ENCODE measurements at places on chromosomes 13 and 19.

DNA sequence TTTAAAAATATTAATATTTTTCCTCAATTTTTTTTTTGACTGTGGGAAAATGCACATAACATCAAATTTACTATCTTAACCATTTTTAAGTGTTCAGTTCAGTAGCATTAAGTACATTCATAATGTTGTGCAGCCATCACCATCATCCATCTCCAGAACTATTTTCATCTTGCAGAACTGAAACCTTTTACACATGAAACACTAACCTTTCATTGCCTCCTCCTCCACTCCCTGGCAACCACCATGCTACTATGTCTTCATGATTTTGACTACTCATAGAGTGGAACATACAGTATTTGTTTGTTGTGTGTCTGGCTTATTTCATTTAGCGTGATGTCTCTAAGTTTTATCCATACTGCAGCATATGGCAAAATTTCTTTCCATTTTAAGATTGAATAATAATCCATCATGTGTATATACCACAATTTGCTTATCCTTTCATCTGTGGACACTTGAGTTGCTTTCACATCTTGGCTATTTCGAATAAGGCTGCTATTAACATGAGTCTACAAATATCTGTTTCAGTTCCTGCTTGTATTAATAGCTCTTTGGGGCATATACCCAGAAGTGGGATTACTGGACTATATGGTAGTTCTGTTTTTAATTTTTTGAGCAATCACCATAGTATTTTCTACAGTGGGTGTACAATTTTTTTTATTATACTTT, 376.4 kb downstream of the MTUS2 start:
- no peak for DNase-seq

DNA sequence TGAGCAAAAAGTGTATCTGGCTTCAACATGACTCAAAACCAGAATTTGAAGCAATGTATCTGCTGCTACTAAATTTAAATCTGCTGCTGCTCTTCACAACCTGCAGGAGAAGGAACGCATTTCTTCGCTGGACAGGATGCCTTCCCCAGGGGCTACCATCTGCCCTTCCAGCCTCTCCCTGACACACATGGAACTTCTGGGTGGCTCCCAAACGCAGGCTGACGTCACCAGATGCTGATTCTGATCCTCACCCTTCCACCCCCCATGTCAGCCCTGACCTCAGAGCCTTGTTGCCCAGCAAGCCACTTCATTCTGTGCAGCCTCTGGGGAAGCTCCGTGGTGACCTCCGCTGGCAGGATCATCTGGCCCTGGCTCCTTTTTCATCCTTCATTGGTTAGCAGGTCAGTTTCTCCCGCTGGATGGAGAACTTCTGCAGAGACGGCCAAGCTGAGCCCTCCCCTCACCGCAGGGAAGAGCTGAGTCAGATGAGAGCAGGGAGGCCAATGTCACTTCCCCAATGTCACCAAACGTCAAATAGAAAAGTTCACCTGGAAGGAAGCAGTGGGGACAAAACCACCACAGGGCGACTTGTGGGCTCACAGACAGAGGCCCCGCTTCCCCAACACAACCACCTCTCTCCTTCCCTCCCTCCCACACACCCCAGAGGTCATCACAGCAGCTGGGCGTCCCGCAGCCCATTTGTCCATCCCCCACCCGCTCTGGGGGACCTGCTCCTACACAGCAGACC, 14.0 kb upstream of the RAB20 start:
- DNase-seq, result no peak

DNA sequence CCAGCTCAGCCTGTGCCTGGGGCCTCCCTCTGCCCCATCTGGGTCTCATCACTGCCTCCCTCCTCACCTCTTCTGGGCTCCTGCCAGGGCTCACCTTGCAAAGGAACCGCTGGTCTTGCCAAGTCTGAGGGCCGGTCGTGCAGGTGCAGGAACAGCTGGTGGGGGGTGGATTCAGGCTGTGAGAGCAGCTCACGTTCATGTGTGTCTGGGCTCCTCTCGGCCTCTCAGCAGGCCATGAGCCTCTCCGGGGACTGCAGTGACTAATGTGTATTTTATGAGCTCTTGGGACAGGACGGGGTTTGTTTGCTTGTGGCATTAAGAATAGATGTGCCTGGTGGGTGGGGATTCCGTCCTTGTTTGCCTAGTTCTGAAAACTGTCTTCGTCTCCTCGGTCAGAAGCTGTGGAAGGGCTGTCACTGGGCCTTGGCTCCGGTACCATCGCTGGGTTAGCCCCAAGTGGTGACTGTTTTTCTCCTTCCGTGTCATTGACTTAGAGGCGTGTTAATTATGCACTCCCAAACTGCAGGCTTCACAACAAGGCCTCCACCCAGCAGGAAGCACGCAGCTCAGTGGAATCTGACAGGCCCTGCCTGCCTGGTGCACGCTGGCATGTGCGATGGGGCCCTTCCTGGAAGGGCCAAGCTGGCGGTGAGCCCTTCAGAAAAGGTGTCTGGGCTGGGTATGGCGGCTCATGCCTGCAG, 77.6 kb downstream of the KDM4B start:
- DNase-seq, result no peak

GRCh38 chr13:67045357-67045756, 184.8 kb downstream of the PCDH9 start:
- DNase-seq, result no peak

DNA sequence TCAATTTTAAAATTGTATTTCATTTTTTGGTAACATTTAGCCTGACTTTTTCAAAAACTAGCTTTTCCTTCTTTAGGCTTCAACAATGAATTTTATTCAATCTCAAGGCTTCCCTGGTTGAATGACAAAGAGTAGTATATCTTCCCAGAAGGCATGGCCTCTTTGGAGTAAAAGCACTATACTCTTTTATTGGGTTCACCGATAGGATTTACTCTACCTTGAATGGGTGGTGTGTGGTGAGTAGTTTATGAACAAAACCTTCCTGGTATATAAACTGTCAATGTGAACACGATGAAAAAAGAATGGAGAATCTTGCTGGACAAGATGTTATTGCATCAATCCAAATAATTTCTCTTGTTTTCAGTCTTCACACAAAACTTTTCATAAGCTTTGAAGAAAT, 167.7 kb downstream of the DACH1 start:
- no peak for DNase-seq

DNA sequence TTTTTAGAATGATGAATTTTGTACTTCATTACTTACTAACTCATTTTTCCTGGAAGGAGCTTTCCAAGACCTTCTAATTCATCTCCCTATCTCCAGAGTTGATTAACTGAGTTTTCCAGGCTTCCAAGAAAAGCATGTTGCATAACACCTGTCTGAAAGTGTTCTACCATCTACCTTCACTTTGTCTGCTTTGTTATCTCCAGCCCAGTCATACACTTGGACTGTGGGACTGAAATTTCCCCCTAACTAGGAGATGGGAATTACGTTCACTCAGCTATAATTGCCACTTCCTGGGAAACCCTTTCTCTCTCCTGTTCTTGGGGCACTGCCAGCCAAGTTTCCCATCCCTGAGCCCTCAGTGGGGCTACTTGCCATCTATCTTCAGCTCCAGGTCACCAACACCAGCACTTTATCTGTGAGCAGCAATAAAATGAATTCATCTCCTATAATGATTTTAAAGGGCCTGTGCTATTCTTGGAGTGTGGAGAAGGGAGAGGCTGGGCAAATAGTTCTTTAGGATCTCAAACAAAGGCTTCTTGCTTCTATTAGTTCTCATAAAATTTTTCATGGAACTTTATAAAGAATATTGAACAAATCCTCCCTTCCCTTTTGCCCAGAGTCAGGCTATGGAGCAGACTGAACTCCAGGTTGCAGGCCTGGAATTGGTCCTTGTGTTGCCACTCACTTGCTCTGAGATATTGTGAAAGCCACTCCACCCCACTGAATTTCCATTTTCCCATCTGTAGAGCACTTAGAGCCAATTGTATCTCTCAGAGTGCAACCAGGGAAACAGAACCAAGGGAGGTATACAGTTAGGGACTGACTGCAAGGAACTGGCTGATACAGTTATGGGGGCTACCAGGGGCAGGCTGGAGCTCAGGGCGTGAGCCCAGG, 17.8 kb upstream of the ATP12A start:
- DNase-seq, result no peak

- DNase-seq, result peak; percentile 2
Observed at GRCh38 chr13:34942732-34943435, 814 bp downstream of the NBEA start.

DNA sequence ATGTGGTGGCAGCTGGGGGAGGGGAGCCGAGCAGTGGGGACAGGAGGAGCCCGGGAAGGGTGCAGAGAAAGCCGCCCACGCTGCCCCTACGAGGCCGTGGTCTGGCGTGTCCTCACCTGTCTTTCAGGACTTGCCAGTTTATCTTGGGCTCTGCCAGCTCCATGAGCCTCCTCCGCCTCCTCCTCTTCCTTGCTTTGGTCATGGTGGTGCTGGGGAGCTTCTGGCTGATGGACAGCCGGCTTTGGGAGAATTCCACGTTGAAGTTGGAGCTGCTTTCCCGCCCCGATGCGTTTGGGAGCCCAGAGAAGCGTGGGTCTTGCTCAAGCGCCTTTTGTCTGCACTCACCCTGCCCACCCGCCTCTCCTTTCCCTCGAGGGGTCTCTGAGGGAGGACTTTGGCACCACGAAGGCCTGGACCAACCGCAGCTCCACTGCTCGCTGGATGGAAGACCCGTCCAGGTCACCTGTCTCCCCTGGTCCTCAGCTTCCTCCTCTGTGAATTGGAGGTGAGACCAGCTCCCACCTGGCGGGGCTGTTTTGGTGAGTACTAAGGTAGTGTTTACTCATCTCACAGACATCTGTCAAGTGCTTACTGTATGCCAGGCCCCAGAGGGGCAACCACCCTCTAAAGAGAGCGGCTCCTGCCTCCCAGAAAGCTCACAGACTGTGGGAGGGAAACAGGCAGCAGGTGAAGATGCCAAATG, 29.7 kb upstream of the MIER2 start:
- DNase-seq, result no peak

- no peak for DNase-seq
Observed at GRCh38 chr19:35534803-35535480, 1.7 kb downstream of the GAPDHS start.

DNA sequence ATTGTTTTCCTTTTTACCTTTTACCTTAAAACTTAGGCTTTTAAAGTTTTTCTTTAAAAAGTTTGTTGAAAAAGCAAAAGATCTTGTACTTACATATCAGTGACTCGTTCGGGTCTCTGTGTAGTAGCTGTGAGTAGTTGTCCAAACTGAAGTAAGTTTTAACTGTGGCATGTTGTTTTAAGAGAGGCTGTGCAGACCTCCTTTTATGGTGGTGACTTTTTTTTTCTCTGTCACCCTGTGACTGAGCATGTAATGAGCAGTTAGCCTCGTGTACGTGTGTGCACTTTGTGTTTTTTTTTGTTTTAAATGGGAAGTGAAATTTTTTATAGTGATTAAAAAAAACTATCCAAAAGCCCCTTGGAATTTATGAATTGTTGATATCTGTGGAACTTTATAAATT, at the start of gene GPR183:
Gene GPR183, minus strand, starts transcription at position 153 of the 400 bp plus-strand sequence. CDS start 11,254 bp downstream, outside the sequence.
- no peak for DNase-seq

DNA sequence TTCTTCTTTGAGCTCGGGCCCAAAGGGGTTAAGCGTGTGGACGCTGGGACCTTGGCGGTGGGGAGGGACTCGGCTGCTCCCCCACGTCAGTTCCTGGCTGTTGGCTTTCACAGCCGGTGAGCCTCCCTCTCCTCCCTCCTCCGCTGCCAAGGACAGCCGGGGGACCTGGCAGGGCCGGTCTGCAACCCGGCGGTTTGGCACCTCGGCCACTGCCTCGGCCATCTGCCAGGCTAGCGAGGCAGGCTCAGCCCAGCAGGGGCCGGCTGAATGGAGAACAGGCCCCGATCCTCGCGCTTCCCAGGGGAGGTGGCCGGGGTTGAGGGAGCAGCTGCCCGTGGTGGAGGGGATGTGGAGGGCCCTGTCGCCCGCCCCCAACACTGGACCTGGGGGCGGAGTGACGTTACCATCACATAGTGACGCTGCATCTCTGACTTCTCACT, 5.0 kb downstream of the TLE5 start:
- DNase-seq, result no peak

DNA sequence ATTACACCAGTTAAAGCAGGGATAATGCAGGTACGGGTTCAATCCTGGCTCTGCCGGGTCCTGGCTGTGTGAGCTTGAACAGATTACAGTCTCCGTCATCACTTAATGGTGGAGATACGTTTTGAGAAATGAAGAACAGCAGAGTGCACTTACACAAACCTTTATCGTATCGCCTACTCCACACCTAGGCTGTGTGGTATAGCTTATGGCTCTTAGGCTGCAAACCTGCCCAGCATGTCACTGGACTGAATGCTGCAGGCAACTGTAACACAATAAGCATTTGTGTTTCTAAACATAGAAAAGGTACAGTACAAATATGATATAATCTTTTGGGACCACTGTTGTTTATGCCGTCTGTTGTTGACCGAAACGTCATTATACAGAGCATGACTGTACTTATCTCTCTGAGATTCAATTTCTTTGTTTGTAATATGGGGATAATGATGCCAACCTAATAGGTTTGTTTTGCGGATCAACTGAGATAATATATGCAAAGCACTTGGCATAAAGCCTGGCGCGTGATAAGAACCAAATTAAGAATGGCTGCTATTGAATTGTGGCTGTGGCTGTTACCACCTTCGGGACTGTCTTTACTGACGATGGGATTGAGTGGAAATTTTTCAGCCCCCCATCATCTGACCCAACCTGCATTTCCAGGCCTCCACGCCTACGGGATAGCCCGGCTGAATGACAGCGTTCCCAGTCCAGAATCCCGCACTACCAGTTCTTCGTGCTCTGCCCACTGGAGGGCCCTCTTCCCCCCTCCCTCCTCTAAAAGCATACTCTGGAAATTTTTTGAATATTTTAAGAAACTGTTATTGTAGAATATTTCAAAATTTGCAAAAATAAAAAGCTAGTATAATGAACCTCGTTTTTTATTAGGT, 11.2 kb downstream of the KRTDAP start:
- DNase-seq, result no peak

GRCh38 chr13:100131863-100132574, 43.1 kb downstream of the PCCA start:
- peak; percentile 16 for DNase-seq

- DNase-seq, result no peak
Observed at GRCh38 chr13:94480672-94481145, 1.2 kb upstream of the DCT start.

DNA sequence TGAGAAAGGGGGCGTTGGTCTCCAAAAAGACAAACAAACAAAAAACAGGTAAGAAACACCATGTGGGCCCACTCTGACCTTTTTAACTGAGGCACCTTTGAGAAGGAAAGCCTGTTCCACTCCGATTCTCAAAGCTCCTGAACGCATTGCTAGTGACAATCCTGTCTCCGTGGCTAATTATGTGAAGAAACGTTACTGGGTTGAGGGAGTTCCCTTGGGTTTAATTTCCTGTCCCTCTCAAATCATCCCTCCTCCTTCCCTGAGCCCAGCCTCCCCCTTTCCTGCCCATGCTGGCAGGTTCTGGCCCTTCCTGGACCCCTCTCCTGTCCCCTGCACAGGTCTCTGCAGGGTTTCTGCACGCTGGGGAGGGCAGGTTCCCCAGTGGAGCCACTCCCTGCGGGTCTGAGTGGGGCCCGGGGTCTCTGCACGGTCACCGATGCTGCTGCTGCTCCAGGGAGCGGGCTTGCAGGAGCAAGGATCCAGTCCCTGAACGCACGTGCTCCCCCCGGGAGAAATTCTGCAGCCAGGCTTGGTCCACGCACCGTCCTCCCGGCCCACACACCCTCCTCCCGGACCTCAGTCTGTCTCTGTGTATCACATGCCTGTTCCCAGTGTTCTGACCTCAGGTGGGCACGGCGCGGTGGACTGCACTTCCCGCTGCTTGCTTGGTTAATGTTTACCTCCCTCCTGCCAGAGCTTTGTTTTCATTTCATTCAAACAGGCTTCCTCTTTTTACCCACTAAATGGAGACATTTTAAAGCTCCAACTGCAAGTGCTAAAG, 76.4 kb upstream of the MCF2L start:
- DNase-seq, result no peak

Data from stimulated activated CD4-positive, alpha-beta T cell treated with anti-CD3 and anti-CD28 coated beads, Interleukin-4, amount 100 ng/mL, for 1 hour (primary cell).